Stimulated activated CD4-positive, alpha-beta T cell treated with anti-CD3 and anti-CD28 coated beads, TNF-alpha, amount 100 ng/mL, for 1 hour (primary cell): ENCODE measurements at places on chromosomes 5 and 9.

GRCh38 chr9:138025908-138026307, 148.3 kb downstream of the CACNA1B start:
- no peak for DNase-seq

GRCh38 chr9:6109986-6110385, 94.6 kb upstream of the RANBP6 start:
- no peak for DNase-seq

DNA sequence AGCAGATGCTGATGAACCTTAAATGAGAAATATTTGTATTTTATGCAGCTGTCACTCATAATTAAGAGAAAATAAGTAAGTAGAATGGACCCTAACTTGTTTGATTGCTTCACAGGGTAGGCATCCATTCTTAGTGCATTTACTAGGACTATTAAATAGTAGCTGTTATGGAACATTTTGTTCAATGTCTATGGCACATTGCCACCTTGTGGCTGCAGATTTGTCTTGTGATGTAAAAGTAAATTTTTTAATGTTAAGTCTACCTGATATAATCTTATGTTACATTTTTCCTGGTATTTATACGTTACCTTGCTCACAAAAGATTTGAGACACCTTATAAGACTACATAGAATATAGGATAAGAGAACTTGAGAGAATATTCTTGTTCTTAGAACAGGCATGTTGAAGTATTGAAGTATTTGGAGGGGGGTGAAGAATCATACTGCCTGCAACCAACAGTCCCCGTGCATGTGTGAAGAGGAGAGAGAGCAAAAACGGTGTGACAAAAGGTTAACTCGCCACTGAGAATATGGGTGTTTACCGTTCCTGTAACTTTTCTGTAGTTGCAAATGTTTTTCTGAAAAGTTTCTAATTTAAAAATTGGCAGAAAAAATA, 161.1 kb downstream of the MAST4 start:
- DNase-seq, result no peak

DNA sequence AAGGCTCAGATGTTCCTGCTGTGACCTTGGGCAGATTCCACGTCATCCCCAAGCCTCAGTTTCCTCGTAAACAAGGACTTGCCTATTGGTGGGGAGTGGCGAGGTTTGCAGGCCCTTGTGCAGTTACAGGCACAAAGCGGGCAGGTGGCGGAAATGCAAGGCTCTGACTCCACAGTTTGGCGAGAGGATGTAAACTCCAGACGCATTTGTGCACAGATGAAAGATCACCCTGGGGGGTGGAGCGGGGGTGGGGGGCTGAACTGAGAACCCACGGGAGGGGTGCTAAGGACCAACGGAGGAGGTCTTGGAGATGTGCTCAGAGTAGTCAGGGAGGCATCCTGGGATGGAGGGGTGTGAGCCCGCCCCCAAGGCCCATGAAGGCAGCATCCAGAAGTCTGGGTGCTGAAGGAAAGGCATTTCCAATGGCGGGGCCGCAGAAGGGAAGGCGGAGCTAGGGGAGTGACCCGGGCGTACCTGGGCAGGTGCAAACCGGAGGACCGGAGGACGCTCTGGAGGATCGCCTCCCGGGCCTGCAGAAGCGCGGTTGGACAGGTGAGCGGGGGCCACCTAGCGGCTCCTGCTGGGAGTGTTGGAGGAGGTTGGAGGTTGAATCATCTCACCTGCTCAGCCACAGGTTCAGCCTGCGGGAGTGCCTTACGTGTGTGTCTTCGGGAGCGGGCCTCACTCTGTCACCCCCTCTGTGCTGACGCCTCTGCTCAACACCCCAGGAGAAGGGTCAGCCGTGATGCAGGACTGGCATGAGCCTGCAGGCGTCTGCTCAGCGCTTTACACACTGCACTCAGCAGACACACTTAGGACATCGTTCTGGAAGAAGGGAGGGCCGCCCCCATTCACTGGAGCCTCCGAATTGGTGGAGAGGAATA, 1.9 kb upstream of the FIBCD1 start:
- DNase-seq, result peak; percentile 66

DNA sequence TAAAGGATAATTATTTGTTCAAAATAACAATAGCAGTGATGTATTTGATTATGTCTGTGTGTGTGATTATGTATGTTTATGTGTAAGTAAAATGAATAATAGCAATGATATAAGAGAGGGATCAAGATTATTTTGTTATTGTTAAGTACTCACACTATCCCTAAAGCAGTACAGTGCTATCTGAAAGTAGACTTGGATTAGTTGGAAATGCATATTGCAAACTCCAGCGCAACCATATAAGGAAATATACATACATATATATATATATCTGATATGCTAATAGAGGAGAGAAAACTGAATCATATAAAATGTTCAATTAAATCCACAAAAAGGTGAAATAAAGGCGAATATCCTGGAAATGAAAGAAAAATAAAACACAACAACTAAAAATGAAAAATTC, 268.4 kb downstream of the HINT1 start:
- no peak for DNase-seq

DNA sequence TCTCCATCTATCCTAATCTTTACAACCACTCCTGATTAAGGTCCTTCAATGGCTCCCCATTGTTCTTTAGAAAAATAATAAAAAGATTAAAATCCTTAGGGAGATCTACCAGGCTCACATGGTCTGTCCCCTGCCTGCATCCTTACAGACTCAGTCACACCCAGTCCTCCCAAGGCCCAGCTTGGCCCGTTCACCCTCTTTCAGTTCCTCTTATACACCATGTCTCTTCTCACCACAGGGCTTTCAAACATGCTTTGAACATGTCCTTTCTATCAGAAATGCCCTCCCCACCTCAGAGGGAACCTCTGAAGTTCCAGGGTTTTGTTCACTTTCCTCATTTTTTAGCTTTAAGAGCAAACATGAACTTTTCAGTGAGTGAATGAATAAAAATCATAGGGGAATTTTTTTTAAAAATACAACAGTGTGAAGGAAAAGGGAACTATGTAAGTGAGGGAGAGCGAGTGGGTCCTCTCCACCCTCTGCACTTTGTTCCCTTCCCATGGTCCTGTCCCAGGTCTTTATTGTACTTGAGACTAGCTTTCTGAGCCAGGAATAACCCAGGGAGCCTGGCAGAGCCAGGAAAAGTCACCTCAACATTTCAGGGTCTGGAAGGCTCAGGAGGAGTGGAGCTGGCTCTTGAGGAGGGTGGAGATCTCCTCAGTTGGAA, 55.3 kb downstream of the TRPC7 start:
- DNase-seq, result no peak
